NCI-H187 (cell line): ENCODE measurements at places on chromosomes 6 and 20.

DNA sequence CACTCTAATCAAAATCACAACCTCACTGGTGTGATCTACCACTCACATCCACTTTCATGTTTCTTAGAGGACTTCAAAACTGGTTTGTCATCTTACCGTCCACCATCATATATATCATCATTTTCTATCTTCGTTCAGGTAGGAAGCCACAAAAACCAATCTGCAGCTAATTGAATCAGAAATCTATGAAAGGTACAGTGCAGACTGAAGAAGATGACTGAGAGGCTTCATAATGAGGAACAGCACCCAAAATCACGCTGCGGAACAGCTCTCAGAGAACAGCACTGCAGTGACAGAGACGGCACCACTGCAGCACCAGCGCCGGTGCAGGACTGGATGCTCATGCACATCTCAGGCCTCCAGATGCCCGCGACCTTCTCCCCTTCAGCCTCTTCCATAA, 13.0 kb downstream of the GMDS start:
- no peak for DNase-seq

DNA sequence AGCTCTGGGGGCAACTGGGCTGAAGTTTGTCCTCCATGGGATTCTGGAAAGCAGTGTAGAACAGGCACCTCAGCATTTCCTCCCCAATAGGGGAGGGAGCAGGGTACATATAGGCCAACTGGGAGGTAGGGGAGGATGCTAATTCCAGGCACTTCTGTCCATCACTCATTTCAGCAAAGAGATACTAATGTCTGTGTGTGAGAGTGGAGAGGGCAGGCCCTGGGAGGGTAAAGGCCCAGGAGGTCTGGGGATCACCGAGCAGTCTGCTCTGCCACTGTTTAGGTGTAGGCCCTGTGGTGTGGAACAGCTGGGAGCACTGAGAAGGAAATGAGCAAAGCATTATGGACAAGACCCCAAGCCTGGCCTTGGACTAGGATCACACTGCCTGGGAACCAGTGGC, 158.7 kb downstream of the SLC24A3 start:
- DNase-seq: no peak

DNA sequence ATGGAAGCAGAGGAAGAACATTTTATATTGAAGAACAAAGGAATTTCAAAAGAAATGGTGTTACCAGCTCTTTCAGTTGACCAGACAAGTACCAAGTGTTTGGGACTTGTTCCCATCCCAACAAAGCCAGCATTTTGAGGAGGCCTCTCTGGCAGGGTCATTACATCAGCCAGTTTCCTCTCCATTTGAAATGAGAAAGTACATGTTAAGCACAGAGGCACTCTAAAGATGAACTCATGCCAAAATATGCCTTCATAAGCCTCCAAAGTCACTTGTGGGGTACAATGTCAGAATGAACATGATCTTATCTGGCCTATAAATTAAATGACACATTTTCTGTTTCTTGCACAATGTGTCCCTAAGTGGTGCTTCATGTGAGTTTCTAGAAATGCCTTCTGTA, 223.9 kb downstream of the PRL start:
- DNase-seq: no peak

- no peak for DNase-seq
Measured at GRCh38 chr6:162539321-162539720, 188.2 kb downstream of the PRKN start.

GRCh38 chr20:36313926-36314325, 7.8 kb downstream of the DLGAP4 start:
- DNase-seq: no peak

- DNase-seq: no peak
Measured at GRCh38 chr6:5990786-5991185, 15.9 kb downstream of the NRN1 start.

DNA sequence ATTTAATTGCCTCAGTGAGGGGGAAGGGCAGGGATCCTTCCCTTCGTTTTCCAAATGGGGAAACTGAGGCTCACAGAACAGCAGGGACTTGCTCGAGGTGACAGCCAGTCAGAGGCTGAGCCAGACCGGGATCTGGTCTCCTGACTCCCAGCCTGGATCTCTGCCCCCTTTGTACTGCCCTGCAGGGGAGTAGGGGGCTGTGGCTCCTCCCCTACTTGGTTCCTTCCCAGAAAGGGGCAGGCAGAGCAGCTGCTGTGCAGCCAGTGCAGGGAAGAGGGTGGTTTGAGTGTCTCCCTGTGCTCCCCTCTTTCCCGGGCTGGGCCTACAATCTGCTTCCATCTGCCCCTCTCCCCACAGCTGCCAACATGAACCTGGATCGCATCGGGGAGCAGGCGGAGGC, 37.6 kb downstream of the UQCC2 start:
- no peak for DNase-seq

DNA sequence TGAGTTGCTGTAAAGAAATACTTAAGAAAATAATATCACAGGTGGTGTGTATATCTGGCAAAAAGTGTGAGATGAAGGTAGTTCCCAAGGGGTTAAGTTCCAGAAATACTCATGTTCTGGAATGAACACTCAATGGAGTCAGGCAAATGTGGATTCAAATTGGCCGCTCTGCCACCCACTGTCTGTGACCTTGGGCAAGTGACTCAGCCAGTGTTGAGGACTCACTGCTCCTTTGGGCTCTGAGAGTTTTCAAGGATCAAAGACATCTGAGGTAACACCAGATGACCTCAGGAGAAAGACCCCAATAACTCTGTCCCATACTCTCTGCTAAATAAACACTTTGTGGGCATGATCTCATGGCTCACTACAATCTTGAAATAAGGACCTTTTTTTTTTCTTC, 59.2 kb upstream of the EYA2 start:
- DNase-seq: no peak

GRCh38 chr6:164325168-164325567, 910.6 kb downstream of the QKI start:
- DNase-seq: no peak

DNA sequence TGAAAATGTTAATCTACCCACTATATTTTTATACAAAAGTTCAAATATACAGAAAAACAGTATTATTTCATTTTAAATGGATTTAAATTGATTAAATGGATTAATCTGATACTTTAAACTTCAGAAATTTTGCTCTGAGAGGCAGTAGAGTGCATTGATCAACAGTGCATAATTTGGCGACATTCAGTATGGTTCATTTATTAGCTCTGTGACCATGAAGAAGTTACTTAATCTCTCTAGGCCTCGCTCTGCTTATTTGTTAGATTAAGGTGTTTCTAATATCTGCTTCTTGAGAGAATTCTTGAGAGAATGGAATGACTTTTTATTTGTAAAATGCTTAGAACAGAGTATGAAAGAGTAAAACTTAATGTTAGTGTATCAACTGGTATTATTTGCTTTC, 8.9 kb downstream of the PDE7B start:
- DNase-seq: no peak

DNA sequence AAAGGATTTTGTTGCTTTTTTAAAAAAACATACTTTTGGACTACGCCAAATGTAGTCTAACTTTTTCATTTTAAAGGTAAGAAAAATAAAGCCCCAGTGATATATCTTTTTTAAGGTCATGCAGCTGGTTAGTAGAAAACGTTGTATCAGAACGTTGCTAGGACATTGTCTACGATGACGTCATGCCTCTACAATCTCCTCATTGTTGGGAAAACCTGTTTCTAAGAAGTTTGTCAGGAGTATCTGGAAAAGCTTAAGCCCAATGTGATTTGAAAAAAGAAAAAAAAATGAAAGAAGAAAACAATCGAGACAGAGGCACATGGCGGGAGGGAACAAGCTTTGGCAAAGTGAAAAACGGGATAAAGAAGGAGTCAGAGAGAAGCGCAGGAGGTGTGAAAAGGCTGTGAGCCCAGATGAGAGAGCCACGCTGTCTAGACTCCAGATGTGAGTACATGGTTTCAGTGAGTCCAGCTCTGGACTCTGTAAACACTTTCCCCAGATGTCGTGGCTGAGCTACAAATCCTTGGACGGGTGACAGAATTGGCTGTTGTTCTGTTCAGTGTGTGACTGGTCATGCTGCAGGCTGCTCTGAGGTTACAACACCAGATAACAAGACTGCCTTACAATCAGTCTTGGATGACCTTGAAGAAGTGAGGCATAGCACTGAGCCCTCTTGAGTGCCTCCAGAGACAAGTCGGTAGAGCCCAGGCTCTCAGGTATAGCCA, 656.7 kb upstream of the ID4 start:
- no peak for DNase-seq

GRCh38 chr20:35490736-35491181, 35.4 kb downstream of the CEP250 start:
- DNase-seq: no peak

- DNase-seq: no peak
Measured at GRCh38 chr6:135318738-135319469, 137.8 kb downstream of the MYB start.

DNA sequence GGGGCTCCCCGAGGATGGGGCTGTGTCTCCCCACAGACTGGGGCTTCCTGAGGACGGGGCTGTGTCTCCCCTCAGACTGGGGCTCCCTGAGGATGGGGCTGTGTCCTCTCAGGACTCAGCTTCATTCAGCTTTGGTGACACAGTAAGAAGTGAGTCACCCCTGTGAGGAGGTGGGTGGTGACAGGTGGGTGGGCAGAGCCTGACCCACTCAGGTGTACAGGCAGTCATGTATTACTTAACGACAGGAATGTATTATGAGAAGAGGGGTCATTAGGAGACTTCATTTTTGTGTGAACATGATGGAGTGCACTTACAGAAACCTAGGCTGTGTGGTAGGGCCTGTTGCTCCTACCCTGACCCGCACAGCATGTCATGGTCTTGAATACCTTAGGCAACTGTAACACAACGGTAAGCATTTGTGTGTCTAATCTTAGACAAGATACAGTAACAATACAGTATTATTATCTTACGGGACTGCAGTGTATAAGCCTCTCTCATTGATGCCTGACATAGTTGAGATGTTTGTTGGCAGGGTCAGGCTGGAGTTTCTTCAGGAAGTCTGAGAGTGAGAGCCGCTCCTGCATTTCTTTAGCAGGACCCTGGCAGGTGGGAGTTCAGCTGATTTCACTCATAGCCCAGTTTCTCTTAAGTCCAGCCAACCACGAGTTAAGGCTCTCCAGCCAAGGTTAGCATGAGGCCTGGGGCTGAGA, 10.9 kb upstream of the PGC start:
- no peak for DNase-seq

DNA sequence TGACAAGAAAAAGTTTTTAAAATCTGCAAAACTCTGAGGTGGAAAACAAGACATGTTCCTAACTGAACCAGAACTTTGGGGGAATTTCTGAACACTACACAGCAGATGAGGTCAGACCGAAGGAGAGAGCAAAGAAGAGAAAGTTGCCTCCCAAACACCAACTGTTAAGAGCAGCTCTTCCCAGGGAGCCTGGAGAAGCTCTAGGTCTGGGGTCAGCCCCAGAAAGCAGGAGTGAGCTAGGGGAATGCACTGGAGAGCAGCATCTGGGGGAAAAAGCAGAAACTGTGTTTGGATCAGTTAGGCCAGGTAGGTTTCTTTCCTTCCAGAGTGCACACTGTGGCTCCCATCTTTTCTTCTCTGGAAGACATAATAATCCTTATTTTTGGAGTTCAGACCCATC, 41.3 kb downstream of the FKBP5 start:
- DNase-seq: no peak

DNA sequence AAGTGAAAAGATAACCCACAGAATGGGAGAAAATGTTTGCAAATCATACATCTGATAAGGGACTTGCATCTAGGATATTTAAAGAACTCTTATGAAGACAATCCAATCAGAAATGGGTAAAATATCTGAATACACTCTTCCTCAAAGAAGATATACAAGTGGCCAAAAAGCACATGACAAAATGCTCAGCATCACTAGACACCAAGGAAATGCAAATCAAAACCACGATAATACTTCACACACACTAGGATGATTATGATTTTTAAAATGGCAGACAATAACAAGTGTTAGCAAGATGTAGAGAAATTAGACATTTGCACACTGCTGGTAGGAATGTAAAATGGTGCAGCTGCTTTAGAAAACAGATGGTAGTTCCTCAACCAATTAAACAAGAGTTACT, 34.8 kb upstream of the SIRT5 start:
- DNase-seq: no peak

- DNase-seq: no peak
Measured at GRCh38 chr6:157432892-157433265, 51.9 kb downstream of the ZDHHC14 start.

- DNase-seq: no peak
Measured at GRCh38 chr6:112010328-112010727, 43.6 kb upstream of the CCN6 start.

- no peak for DNase-seq
Measured at GRCh38 chr6:747921-748320, 55.0 kb upstream of the EXOC2 start.
